Activated naive CD4-positive, alpha-beta T cell treated with anti-CD3 and anti-CD28 coated beads, Interleukin-2, amount 50 U/mL, for 16 hours (primary cell): ENCODE measurements at places on chromosomes 5 and 9.

DNA sequence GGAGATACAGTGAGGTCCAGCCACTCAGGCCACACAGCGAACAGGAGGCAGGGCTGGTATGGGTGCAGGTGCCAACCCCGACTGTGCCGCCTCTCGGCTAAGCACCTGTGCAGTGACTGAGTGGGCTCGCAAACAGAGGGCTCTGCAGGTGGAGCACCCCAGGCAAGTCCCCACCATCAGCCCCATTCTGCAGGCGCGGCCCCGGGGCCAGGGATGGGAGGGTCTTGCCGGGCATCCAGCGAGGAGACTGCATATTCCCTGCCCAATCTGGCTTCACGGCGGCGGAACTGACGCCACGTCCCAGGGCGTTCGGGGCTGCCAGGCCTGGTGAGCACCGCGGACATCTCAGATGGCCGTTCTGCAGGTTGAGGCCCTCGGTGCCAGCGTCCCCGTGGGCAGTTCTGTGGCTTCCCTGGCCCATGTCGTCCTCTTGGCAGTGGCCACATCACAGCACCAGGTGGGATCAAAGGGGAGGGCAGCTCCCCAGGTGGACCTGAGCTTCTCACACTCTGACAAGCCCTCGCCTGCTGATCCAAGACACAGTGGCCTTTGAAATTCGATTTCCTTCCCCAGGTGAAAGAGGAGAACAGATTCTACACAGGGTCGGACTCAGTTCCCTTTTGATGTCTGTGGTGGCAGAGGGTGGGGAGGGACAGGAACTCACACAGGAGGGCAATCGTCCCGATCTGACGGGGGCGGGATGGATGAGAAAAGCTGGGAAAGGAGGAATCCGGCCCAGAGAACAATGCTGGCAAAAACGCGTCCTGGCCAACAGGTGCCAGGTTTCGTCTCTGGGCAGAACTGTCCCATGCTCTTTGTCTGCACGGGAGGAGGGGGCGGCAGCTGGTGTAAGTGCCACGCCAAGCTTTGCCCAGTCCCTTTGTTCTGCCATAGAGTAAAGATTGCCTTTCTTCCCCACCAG lies 18.8 kb downstream of the DBH start:
- no peak for DNase-seq

GRCh38 chr5:16600397-16600796 lies 16.4 kb downstream of the RETREG1 start:
- no peak for DNase-seq

GRCh38 chr5:4553978-4554377 lies 586.2 kb upstream of the ADAMTS16 start:
- DNase-seq, result no peak

DNA sequence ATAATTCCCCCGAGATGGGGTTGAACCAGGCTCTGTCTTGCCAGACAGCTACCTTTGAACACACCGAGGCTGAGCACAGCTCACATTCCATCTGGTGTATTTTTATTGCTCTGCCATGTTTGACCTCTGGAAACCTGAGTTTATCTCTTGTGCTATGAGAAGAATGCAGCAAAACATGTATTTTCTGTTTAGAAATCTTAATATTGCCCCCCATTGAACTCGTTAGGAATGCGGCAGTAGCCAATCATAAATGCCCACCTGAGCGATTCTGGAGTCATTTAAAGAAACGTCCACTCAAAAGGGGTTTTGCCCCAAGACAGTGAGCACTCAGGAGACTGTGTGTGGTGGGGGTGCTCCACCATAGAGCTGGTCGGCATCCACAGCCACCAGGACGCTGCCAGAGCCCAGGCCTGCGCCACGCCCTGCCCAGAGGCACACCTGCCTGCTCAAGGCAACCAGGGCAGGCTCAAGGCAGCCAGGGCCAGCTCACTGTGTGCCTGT lies 26.9 kb downstream of the FGD3 start:
- no peak for DNase-seq

DNA sequence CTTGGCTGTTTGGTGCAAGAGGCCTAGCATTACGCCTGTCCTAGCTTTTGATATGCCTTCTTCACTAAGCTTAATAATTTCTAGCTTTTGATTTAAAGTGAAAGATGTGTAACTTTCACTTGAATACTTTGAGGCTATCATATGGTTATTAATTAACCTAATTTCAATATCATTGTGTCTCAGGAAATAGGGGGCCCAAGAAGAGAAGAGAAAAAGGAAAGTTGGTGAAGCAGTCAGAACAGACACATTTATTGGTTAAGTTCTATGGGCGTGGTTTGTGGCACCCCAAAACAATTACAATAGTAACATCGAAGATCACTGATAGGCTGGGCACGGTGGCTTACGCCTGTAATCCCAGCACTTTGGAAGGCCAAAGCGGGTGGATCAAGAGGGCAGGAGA lies 40.9 kb upstream of the F2RL2 start:
- no peak for DNase-seq

GRCh38 chr5:67465537-67466207 lies 269.1 kb upstream of the CD180 start:
- no peak for DNase-seq

- DNase-seq, result no peak
Observed at GRCh38 chr5:45171563-45171962, 362.8 kb downstream of the MRPS30 start.

GRCh38 chr5:177468685-177469628 lies 4.5 kb downstream of the DBN1 start:
- no peak for DNase-seq
